ENCODE measurements at places on chromosomes 7 and 10.

GRCh38 chr10:117755659-117756014 is 213.1 kb downstream of the EMX2 start:
- no peak for DNase-seq

GRCh38 chr7:127850195-127850594 is 181.0 kb downstream of the LRRC4 start:
- no peak for DNase-seq

- no peak for DNase-seq
Observed at GRCh38 chr10:97940534-97940933, 89.9 kb downstream of the CRTAC1 start.

DNA sequence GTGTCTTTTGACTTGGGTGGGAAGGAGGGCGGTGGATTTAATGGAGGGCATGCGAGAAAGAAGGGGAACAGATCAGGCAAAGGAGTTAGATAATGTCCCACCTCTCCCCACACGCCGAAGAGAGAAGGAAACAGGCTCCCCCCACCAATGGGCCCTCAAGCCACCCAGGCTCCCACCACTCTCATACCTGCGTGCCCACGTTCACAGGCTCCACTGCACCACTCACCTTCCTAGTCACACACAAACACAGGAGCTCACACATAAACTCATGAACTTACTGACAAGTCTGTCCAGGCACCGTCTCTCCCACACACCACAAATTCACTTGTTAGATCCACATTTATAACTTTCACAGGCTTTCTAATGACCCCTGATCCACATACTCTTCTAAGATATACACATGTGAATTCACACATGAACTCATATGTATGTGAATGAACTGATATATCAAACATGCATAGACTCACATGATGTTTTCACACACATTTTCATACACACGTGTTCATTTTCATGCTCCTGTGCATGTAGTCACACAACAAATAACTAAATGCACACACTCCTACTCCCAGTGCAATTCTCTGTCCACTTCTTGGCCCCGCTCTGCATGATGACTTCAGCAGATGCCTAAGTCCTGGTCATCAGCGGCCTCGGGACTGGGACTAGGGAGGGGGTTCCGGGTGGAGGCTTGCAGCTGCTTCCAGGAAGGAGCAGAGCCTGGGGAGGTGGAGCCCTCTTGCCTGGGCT is 1.5 kb downstream of the LZTS2 start:
- DNase-seq, result no peak

- DNase-seq, result no peak
Observed at GRCh38 chr7:69717221-69717620, 118.9 kb downstream of the AUTS2 start.

All from cortex of kidney (tissue), 1 donor.